ENCODE measurements at places on chromosomes 7 and 10.

- no peak for DNase-seq
These were observed 221.9 kb upstream of the INHBA start for GRCh38 chr7:41924796-41925195.

GRCh38 chr10:12849319-12850181 is 152.0 kb downstream of the CCDC3 start:
- DNase-seq = no peak

DNA sequence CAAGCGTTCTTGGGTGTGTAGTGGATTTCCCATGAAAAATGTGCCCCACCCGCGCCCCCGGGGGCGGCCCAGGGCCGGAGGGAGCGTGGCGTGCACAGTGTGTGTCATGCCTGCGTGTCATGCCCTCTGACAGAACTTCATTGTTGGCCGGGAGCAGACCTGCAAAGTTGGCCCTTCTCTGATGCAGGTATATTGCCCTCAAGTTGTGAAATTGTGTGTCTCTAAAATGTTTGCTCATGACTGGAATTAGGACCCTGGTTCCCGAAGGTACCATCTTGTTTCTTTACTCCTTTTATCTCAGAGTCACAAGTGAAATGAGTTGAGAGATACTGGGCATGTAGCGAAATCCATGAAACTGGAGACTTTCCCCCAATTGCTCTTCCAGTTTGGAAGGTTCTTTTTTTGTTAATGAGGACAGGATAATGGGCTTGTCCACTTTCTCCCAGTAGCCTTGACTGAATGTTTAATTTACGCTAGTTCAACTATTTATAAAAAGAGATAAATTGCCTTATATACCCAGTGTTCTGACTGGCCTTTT is 26.2 kb downstream of the ADK start:
- DNase-seq = peak; percentile 52

DNA sequence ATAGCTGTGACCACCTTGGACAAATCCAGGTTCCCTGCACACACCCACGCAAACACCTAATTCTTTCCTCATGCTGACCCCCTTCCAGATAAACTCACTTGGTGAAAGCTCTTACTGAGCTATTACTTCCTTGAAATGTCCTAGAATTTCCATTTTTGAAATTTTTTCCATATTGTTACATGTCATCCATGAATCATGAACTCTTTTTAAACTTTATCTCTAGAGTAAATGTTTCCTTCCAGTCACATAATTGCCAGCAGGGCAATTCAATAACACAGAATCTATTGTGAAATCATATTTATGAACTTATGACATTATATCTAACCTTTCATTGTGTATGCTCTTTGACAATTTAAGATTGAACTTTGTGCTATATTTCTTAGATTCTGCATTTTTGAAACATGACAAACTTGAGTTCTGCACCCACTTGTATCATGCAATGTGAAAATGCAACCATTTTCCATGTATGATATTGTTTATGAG is 26.8 kb upstream of the FGL2 start:
- DNase-seq = no peak

DNA sequence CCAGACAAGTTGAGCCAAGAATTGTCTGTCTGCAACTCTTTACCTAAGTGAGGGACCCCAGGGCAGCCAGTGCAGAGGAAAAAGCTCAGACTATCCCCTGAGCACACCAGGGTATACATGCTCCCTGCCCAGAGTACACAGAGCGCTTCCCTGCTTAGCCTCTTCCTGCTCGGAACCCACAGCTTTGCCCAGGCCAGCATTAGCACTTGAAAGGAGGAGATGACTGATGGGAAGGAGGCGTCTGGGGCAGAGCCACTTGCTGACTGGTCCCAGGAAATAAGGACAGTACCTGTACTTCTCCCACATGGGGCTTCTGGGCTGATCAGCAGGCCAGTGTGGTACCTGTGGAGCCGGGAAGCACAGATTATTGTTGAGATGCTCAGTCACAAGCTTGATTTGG is 48.4 kb upstream of the TRIM8 start:
- DNase-seq = no peak

GRCh38 chr10:98510412-98510995 is 63.8 kb upstream of the HPS1 start:
- no peak for DNase-seq

GRCh38 chr10:71447676-71448075 is 51.0 kb downstream of the CDH23 start:
- no peak for DNase-seq

GRCh38 chr7:78198756-78199155 is 400.2 kb downstream of the PHTF2 start:
- no peak for DNase-seq

DNA sequence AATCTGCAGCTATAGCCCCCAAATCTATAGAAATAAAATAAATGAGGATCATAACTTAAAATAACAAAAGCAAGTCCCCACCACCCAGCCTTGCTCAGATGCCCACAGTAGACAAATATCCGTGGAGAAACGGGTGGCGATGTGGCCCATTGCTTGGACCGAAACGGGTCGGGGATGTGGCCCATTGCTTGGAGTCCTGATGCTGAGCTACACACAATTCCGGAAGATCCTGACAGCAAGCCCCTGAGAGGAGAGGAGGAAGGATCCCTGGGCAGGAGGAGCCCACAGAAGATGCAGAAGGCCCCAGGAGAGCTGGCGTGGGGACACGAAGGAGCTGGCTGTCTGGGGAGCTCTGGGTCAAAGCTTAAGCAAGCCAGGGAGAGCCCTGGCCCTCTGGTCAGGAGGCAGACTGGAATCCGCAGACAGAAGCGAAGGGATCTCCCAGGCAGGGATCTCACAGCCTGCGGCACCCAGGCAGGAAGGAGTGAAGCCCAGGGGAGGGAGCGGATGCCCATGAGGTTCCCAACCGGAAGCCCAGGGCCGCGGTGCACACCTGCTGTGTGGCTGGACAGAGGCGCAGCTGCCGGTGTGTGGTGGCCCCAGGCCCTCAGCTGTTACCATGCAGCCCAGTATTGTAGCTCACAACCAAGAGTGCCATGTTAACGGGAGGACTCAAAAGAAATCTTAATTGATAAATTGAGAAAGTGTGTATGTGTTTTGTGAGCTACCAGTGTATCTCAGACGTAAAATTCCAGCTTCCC is 138.8 kb downstream of the ADARB2 start:
- DNase-seq = no peak

DNA sequence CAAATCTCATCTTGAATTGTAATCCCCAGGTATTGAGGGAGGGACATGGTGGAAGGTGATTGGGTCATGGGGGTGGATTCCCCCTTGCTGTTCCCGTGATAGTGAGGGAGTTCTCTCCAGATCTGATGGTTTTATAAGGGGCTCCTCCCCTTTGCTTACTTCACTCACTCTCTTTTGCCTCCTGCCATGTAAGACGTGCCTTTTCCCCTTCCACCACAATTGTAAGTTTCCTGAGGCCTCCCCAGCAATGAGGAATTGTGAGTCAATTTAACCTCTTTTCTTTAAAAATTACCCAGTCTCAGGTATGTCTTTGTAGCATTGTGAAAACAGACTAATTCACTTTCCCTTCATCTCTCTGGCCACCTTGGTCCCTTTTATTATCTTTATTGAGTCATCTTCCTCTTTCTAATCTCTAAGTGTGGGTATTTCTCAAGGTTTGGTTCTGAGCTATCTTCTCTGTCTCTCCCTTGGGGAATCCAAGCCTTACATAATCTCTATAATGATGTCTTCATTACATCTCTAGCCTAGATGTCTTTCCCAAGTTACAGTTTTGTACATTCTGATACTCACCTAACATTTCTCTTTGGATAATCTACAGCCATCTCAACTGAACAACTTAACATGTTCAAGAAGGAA is 99.1 kb upstream of the JCAD start:
- DNase-seq = no peak

DNA sequence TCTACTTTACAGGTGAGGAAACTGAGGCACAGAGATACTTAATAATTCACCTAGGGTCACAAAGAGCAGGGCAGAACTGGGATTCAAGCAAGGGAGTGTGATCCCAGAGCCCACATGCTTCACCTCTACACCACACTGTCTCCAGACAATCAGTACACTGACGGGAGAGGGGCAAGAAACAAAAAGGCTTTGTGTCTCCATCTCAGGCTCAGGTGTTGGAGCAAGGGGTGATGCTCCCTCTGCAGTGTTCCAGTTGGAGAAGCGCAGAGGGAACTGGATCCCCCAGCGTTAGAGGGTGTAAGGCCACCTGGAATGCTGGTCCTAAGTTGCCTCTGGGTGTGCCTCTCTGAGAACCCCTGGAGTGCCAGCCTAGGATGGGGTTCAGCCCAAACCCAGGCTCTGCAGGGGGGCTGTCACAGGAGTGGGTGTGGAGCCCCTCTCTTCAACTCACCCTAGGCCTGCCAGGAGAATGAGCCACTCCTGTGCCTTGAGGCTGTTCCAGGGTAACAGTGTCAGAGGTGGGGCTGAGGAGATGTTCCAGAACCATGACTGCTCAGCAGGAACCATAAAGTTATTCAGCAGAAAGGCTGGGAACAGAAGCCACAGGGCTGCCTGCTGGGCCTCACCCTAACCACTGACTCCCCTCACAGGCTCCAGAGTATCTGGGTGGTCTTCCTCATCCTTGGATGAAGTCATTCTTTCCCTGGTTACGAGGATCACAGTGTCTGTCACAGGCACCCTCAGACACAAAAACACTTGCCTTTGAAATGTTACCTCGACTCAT is 5.5 kb downstream of the RBP4 start:
- DNase-seq = no peak

DNA sequence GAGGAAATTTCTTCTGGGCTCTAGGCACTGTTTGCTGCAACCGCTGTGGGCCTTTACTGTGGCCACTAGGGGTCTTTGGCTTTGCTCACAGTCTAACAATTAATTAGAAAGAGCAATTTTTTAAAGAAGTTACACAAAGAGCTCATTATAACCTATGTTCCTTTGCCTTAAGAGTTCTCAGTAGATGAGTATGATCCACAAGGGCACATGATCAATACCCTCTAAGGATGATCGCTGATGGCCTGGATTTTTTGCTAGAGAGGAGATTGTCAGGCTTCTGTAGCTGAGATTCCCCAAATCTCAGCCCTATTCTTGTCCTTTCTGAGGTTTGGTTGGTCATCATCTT is 80.8 kb upstream of the RHOBTB1 start:
- no peak for DNase-seq

GRCh38 chr10:118694848-118695247 is 59.9 kb downstream of the CACUL1 start:
- no peak for DNase-seq

- no peak for DNase-seq
These were observed 21.6 kb upstream of the UNCX start for GRCh38 chr7:1210979-1211608.

DNA sequence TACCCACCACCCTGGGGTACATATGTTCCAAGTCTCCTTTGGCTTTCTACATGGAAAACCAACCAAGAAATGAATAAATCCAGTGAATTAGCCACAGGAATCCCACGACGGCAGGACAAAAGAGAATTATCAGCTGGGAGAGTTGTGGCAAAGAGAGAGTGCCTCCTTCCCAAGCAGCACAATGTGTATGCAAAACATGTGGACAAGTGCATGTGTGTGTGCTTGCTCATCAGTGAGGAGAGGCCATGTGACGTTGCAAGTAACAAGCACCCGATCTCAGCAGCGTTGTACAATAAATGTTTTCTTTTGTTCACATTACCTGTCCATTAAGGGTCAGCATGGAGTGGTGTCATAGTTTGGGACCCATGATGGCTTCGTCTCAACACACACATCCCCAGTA is 50.0 kb upstream of the EMX2 start:
- DNase-seq = no peak

GRCh38 chr10:84333864-84334451 is 5.6 kb downstream of the CCSER2 start:
- peak; percentile 73 for DNase-seq

- no peak for DNase-seq
These were observed 37.9 kb upstream of the SLF2 start for GRCh38 chr10:100874702-100875483.

GRCh38 chr7:105719919-105720318 is 138.6 kb upstream of the EFCAB10 start:
- no peak for DNase-seq

DNA sequence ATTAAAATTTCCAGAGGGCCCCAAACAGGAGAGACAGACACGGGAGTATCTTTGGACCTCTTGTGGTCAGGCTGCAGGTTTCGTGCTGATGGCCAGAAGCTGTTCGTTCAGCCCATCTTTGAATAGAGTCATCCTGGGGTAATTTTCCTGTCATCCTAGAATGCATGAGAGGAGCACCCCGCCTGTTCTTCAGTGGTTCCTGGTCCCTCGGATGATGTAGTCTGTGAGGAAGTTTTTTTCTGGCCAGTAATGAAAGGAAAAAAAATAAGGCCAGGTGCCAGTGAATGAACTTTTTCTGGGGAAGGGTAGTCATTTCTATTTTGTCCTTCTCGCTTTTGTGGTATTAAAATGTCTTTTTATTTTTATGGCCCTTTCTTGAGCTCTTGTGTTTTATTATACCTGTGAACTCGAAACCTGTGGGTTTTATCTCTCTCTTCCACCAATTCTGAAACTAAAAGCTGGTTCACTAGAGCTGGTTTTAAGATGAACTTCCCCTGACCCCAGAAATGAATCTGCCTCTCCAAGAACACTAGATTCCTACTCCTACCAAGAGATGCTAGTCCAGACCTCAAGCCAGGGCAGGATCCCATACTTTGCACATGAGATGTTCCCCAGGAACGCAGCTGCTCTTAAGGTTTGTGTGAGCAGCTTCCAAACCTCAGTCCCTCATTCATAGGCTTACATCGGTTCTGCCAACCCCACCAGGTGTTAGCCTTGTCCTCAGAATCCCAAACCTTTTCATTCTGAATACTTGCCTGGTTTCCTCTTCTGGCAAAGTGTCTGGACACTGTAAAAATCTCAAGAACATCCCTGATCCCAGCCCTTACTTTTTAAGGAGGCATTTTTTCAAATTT is 15.4 kb upstream of the MEST start:
- no peak for DNase-seq

GRCh38 chr10:28432210-28432676 is 100.7 kb upstream of the WAC start:
- no peak for DNase-seq

DNA sequence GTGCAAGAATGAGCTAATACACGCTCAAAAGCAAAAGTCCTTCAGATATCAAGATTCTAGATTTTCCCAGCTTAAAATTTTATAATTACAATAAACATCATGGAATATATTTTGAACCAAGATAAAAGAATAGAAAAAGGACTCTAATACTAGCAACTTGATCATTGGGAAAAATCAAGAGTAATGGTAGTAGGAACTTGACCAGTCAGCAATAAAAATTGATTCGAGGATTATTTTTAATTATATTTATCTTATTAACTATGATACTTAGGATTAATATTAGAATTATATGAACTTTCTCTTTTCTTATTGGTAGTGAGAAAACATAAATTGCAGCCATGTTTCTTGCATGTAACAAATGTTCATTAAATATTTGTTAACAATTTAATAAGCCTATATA is 152.0 kb downstream of the GNAI1 start:
- DNase-seq = no peak

- DNase-seq = no peak
These were observed 6.8 kb upstream of the IFIT1B start for GRCh38 chr10:89371079-89371478.

All from stimulated activated CD8-positive, alpha-beta memory T cell treated with anti-CD3 and anti-CD28 coated beads, Interleukin-7, amount 100 ng/mL, for 4 hours (primary cell).